Hepatocyte (in vitro differentiated cells): ENCODE measurements at places on chromosomes 4 and X.

GRCh38 chr4:48604041-48604440 is 114.0 kb downstream of the ZAR1 start:
- no peak for DNase-seq

GRCh38 chr4:48781968-48782367 is 1.9 kb upstream of the FRYL start:
- no peak for DNase-seq

GRCh38 chr4:160403081-160403480 is 1300.2 kb downstream of the RAPGEF2 start:
- no peak for DNase-seq

DNA sequence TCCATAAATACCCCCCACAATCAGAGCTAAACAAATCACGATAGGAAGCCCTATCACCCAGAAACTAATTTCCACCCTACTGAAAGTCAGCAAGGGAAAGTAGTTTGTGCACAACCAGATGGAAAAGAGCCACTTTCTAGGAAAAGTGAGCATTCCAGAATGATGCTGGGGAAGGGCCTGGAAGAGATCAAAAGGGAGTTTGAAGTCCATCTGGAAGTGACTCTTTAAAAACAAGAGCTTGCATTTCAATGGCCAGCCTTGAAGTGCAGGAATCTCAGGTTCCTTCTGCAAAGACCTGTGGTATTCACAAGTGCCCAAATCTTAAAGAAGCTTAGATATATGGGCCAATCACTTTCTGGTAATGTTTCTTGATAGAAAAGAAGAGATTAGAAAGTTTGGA is 97.0 kb upstream of the LDB2 start:
- no peak for DNase-seq

GRCh38 chr4:136680761-136681160 is 851.5 kb downstream of the PCDH18 start:
- DNase-seq, result no peak

DNA sequence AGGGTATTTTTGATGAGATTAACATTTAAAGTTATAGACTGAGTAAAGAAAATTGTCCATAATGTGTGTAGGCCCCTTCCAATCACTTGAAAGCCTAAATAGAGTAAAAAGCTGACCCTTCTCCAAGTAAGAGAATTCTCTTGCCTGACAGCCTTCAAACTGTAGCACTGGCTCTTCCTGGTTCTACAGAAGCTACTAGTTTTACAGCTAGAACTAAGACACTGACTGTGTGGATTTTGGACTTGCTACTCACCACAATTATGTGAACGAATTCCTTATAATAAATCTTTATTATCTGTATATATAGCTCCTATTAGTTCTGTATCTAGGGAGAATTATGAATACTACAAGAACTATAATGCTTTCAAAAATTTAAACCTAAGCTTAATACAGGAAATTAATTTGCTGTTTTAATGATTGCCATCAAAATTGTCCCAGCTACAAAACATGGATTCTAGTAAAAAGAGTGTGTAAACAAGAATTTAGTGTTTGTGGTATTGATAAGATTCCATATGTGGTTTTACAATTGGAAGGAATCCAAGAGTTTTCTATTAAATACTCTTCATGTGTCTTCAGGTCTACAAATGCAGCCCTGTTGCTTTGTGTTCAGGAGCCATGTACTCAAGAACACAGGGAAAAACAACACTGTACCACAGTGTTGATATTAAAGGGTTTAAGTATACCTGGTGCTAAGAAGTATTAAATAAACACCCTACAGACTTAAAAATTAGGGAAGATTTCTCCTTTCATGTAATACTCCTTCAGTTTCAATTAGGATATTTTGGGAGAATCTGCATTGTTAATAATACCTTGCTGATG is 366.5 kb downstream of the CXXC4 start:
- no peak for DNase-seq

DNA sequence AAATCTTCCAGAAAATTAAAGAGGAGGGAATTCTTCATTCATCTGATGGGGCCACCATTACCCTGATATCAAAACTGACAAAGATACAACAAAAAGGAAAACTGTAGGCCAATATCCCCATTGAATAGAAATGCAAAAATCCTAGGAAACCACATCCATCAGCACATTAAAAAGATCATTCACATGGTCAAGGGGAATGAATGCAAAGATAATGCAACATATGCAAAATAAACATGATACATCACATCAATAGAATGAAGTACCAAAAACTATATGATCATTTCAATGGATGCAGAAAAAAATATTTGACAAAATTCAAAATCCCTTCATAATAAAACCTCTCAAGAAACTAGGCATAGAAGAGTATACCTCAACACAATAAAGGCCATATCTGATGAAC is 108.9 kb upstream of the SH3RF1 start:
- no peak for DNase-seq

- DNase-seq, result peak; percentile 88
Observed at GRCh38 chr4:38752941-38753806, 29.6 kb downstream of the TLR10 start.

GRCh38 chr4:115054836-115055235 is 58.6 kb downstream of the NDST4 start:
- DNase-seq, result no peak

DNA sequence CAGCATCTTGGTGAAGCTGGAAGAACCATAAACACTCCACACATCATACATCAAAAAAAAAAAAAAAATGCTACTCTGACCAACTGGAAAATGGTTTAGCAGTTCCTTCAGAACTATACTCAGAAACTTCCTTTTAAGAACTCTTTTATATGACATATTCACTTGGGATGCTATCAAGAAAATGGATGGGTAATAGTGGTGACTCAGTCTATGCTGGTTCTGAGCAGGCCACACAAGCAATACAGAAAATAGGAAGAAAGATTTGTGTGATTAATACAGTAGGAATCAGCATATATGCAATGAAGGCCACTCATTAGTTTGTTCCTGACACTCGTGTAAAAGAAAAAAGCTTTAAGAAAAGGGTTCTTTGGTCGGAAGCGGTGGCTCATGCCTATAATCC is 123.5 kb upstream of the FAT4 start:
- no peak for DNase-seq

GRCh38 chr4:53886090-53886489 is 178.3 kb downstream of the CHIC2 start:
- no peak for DNase-seq

- no peak for DNase-seq
Observed at GRCh38 chr4:61395754-61396153, 195.6 kb downstream of the ADGRL3 start.

GRCh38 chr4:47017494-47017893 is 13.9 kb upstream of the GABRB1 start:
- DNase-seq, result no peak

DNA sequence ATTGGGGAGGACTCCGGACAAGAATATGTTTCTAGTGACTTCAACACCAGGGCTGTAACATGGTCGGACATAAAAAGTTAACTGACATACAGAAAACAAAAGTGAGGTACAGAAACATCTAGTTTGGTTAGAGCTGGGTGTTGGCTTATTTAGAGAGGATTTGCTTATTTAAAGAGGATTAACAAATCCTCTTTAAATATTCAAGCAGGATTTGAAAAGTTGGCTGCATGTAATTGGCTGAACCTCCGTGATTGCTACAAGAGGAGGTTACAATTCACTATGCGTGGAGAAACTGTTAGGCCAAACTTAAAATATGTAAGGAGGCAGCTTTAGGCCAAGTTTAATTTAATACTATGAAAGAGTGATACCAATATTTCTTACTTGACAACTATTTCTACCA is 2707.4 kb downstream of the ARAP2 start:
- no peak for DNase-seq

DNA sequence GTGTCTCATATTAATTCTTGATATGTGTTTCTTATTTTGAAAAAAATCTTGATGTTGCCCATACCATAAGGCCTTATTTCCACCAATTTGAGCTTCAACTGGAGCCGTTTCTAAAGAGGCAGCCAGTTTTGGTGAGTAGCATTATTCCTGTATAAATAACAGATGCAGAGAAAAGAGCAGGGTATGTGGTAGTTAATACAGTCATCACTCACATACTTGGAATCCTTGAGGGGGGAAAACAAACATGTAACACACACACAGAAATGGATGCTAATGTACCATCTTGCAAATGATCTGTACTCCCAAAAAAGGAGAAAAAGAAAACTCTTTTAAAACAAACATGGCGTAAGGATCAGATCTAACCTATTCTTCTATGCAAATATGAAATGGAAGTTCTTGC is 389.7 kb downstream of the GPM6A start:
- DNase-seq, result no peak
